ENCODE measurements at places on chromosomes 11 and 22.

DNA sequence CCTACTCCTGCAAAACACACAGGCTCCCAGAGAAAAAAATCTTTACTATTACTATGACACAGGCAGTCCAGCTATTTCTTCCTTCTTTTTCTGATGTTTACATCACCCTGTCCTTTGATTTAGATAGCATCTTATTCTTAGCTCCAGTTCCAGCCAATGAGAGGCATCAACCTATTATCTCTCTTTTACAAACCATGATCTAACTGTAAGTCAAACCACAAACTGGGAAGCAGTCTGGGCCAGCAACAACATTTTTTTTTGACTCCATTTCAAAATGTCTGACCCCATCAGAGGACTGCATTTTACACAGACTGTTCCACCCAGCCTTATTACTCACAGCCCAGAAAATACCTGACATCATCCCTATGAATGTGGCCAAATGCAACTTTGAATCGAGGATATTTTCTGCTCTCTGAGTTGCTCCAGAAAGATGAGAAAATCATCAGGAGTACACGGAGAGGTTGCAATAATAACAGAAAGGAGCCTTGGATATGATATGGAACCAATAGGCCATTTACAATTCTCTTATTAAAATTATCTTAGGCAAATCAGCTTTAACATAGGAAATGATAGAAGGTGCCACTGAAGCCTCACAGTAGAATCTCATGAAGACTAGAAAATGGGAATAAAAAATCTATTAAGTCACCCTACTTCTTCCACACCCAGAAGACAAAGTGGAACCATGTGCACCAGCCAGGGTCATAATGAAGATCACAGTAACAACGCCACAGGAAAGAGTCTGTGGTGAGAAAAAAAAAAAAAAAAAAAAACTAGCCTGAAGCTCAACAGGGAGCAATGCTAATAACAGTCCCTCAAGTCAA, 21.2 kb downstream of the TBRG1 start:
- peak; percentile 94 for DNase-seq

- peak; percentile 45 for DNase-seq
Observed at GRCh38 chr11:70323806-70324205, 53.3 kb downstream of the PPFIA1 start.

DNA sequence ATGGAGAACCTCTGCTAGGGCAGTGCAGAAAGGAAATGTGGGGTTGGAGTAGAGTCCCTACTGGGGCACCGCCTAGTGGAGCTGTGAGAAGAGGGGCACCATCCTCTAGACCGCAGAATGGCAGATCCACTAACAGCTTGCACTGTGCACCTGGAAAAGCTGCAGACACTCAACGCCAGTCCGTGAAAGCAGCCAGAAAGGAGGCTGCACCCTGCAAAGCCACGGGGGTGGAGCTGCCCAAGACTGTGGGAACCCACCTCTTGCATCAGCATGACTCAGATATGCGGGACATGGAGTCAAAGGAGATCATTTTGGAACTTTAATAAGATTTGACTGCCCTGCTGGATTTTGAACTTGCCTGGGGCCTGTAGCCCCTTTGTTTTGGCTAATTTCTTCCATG, 8.7 kb downstream of the TSKU start:
- peak; percentile 83 for DNase-seq

- DNase-seq: no peak
Observed at GRCh38 chr11:128187377-128187776, 400.0 kb downstream of the ETS1 start.

DNA sequence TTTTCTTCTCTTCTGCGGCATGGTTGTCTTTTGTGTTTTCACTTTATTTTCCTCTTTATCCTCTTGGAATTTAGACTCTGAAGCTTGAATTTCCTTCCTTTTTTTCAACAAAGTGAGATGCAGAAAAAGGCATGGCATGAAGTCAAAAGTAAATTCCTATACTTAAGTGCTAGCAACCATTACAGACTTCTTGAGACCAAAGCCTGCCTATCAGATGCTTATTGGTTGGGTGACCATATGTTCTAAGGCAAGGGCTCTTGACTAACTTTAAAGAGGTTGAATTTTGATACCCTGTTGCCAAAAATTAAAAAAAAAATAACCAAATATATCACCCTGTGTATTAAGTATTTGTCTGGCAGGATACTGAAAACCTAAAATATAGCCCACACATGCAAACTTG, 237.4 kb downstream of the TMEM135 start:
- no peak for DNase-seq

GRCh38 chr11:121426476-121427399, 25.4 kb upstream of the SORL1 start:
- DNase-seq: no peak

DNA sequence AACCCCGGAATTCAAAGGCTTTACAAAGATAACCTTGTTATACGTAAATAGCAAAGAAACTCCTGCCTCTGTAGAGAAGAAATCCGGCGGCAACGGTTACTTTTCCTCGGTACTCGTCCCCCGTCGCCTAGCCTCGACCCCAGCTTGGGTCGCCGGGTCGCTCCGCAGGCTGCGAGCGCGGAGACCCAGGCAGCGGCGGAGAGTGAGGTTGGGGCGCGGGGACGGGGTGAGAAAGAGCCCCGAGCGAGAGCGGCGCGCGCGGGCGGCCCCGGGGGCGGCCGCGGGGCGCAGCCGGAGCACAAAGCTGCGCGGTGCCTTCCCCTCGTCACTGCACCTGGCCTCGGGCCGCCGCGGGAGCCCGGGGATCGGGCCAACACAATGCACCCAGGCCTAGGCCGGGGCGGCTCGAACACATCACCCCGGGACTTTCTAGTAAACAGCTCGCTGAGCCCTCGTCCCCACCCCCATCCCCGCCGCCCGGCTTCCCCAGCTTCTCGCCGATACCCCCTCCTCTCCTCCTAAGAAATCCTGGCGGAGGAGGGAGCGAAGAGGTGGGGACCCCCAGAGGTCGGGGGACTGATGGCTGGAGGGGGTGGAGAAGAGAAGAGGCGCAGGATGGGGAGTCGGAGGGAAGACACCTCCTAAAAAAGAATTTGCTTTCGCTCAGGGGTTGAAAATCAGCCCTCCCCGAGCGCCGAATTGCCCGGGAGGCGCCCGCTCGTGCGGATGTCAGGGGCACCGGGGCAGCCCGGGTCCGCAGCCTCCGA, 845 bp downstream of the MPPED2 start:
- DNase-seq: no peak

- no peak for DNase-seq
Observed at GRCh38 chr22:20884454-20884853, 25.6 kb downstream of the SNAP29 start.

GRCh38 chr11:127825183-127825582, 762.2 kb downstream of the ETS1 start:
- DNase-seq: no peak

DNA sequence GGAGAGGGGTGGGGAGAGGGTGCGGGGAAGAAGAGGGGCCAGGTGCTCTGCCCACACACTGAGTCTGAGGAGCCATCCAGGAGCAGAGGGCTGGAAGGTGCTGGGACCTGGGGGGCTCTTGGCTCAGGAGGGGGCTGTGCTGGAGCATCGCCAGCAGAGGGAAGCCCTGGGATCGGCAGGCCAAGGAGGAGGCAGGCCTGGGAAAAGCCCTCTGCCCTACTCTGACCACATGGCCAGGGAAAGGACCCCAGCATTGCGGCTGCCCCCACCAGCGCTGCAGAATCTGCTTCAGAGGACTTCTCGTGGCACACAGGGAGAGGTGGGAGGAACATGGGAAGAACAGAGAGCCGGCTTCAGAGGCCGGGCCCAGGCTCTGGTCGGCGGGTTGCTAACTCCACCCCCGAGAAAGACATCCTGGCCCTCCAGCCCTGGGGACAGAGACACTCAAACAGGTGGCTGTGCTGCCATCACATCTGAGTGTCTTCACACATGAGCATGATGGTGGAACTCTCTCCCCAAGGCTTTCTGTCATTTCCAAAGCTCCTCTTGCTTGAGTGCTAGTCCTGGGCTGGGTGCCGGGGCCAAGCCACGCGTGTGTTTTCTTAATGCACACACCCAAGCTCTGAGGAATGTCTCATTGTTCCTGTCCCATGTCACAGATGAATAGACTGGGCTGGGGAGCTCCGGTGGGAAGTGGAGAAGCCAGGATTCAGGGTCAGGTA, 1378.0 kb downstream of the BRD1 start:
- DNase-seq: no peak

DNA sequence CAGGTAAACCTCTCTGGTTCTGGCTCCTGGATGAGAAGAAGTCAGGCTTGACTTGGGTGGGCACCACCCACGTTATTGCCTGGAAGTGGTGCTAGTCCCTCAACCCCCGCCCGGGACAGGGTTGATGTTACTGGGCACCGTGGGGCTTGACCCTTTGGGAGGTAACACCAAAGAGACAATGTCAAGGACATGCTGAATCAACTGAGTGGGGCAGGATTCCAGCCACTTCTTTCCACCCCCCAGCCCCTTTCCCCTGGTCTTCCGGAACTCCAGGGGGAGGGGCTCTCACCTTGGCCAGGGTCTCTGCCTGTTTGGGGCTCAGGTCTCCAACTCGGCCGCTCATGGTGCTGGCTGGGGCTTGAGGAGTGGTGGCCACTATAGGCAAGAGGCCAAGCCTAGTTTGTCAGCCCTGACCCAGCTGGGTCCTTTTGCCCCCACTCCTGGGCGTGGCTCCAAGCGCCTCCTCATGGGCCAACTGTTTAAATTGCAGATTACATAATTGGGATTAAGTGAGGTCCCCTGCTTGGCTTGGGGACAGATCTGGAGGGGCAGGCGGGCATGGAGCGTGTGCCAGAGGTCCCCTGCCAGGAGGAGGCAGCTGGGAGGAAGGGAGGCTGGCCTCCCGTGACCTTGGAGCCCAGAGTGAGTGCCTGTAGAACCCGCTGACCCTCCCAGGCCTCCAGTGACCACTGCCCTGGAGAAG, at the start of gene SEC14L3:
Gene SEC14L3, minus strand, starts transcription at position 402 of the 703 bp plus-strand sequence. Its CDS starts 59 bp downstream, at position 343.
- no peak for DNase-seq

GRCh38 chr22:33952776-33953175, 32.5 kb upstream of the LARGE1 start:
- no peak for DNase-seq
